ENCODE measurements at places on chromosomes 7 and 10. TPM values are rescaled to one million over a fixed set of nuclear protein-coding genes. Genes with fewer than 3 reads are reported as not detected.

DNA sequence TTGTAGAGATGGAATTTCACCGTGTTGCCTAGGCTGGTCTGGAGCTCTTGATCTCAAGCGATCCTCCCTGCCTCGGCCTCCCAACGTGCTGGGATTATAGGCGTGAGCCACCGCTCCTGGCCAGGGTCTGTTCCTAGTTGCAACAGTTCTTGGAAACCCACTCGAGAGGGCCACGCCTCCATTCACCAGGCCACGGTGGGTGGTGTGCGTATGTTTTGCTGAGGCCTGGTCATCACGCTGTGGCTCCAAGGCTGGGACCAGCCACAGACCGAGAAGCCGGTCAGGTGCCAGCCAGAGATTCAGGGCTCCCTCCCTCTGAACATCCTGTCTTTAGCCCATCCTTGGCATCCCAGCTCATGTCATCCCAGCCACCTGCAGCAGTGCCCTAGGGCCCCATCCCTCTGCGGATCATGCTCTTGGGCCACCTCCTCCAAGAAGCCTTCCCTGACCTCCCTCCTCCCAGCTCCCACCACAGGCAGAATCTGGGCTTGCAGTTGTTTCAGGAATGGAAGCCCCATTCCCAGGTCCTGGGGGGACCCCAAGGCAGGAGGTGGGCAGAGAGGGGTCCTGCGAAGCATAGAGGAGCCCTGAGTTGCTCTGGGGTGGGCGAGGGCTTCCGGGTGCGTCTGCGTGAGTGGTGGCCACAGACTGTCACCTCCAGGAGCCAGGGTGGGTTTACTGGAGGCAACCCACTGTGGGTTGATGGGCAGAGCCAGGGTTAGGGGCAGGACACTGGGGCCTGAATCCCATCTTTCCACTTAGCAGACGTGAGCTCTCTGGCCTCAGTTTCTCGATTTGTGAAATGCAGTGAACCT, 5.2 kb downstream of the LAT2 start:
- peak; percentile 39 for DNase-seq

ANK3 gene
- total RNA-seq: 74.0 TPM

GRCh38 chr10:80356563-80356988, at the start of the genes DYDC1 and DYDC2:
Gene DYDC1 (minus strand): TSS chr10:80356755. CDS start chr10:80352601, 4,154 bp downstream.
Gene DYDC2 (plus strand): TSS chr10:80356781. CDS start chr10:80362444, 5,663 bp downstream.
- peak; percentile 62 for DNase-seq

- no peak for DNase-seq
Observed at GRCh38 chr10:28839600-28840007, 162.3 kb downstream of the BAMBI start.

DNA sequence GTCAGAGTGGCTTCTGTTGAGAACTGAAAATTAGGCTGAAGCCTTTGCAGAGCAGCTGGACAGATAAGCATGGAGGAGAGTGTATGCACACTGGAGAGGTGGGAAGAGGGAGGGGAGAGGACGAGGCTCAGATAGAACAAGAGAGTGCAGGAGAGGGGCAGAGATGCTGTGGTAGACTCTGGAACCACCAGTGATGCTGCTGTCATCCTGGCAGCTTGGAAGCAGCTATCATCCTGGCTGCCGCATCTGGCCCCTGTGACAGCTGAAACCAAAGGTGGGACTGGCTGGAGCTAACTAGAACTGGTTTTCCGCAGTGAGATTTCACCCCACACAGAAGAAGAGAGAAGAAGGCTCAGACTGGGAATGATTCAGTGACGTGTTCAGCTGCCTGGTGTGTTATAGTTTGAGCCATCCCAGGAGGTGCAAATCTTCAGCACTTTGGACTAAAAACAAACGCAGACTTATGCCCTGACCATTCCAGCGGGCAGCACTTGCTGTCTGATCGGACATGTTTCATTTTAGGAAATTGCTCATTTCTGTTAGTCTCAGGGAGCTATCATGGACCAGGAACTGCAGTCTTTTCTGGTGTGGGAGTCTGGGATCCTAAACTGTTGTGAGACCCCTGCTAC, 38.4 kb downstream of the EEPD1 start:
- DNase-seq: no peak

DNA sequence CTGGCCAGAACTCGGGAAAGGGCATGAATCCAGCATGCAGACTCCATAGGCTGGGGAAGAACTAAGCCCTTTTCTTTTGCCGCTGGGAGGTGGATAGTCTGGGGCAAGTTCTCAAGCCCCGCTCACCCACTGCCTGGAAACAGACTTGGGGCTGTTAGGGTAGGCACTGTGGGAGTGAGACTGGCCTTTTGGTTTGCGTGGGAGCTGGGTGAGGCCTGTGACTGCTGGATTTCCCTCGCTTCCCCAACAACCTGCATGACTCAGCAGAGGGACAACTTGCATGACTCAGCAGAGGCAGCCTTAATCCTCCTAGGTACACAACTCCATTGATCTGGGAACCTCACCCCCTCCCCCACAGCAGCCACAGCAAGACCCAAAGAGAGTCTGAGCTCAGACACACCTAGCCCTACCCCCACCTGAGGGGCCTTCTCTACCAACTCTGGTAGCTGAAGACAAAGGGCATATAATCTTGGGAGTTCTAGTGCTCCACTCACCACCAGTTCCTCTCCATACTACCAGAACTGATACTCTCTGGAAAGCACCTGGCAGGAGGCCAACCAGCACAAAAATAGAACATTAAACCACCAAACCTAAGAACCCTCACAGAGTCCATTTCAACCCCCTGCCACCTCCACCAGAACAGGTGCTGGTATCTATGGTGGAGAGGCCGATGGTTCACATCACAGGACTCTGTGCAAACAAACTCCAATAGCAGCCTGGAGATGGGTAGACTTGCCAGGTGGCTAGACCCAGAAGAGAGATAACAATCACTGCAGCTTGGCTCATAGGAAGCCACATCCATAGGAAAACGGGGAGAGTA, 81.4 kb upstream of the LAMB4 start:
- no peak for DNase-seq

SPRN gene
- total RNA-seq: not detected

DNA sequence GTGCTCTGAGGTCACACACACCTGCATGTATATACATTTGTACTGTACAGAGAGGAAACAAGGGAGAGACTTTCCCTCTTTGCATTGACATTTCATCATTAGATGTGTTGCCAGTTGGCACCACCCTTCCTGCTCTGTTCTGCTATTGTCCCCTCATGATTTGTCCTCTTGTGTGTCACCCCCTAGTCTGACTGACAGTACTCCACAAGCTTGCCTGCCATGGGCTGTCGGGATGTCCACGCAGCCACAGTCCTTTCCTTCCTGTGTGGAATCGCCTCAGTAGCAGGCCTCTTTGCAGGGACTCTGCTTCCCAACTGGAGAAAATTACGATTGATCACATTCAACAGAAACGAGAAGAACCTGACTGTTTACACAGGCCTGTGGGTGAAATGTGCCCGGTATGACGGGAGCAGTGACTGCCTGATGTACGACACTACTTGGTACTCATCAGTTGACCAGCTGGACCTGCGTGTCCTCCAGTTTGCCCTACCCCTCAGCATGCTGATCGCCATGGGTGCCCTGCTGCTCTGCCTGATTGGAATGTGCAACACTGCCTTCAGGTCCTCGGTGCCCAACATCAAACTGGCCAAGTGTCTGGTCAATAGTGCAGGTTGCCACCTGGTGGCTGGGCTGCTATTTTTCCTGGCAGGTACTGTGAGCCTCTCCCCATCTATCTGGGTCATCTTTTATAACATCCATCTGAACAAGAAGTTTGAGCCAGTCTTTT, 9.4 kb downstream of the CLDN12 start:
- peak; percentile 87 for DNase-seq

DLG5 gene
- total RNA-seq: 28.9 TPM

DNA sequence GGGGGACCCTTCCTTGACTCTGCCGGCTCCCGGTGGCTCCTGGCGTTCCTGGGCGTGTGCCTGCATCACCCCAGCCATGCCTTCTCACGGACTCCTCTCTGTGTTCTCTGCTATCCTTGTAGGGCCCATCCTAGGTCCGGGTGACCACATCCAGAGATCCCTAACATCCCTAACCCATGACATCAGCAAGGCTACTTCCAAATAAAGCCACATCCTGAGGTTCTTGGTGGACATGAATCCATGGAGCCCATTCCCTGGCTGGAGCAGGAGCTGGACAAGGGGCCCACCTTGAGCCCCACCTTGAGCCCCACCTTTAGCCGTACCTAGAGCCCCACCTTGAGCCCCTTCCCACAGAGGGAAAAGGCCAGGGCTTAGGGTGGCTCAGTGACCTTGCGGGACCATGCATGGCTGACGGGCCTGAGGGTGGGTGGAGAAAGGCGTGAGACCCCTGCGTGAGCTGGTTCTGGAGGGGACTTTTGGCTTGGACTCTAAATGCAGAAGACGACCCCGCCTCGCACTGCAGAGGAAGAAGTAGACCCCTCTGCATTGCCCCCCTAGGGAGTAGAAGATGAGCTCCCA, 58.5 kb upstream of the INPP5A start:
- no peak for DNase-seq

WNT2 gene
- total RNA-seq: 0.20 TPM

- no peak for DNase-seq
Observed at GRCh38 chr10:62961951-62962523, 145.9 kb upstream of the EGR2 start.

GRCh38 chr10:504121-504611, 185.3 kb downstream of the DIP2C start:
- no peak for DNase-seq

DNA sequence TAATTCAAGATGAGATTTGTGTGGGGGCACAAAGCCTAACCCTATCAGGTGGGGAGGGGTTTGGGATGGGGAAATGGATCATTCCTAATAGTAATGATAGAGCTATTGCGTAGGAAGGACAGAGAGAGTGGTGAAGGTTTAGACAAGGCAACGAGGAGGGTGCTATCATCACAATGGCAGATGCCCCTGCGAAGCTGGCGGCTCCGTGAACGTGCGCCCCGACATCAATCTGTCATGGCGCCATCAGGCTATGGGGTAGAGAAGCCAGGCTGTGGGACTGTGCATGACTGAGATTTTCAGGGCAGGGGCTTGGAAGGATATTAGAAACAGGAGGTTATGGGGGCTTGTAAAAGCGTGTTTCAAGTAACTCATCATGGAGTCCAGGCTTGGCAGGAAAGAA, 157.6 kb downstream of the ITGA8 start:
- DNase-seq: no peak

TMEM140 gene
- 14.7 TPM for total RNA-seq

- DNase-seq: peak; percentile 45
Observed at GRCh38 chr10:11683529-11684320, 58.5 kb upstream of the ECHDC3 start.

DNA sequence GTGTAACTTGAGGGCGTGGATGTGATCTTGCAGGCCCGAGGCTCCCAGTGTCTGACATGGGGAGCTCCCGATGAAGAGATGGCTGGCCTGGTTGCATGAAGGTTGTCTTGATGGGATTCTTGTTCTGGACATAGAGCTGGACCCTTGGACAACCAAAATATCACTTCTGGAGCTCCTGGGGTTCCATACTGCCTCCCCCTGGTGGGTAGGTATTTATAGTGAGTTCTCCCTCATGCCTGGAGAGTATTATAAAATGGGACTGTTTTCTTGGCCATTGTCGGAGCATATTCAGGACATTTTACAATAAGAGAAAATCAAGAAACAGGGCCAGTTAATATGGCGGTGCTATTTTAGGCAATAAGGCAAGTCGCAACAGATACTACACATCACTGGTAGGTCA, 32.6 kb upstream of the GIMAP8 start:
- no peak for DNase-seq

PILRB gene
- 36.4 TPM for total RNA-seq

GRCh38 chr7:155724327-155725005, 80.0 kb downstream of the RBM33 start:
- no peak for DNase-seq

- DNase-seq: no peak
Observed at GRCh38 chr7:44650772-44651171, 44.3 kb downstream of the OGDH start.

- no peak for DNase-seq
Observed at GRCh38 chr7:93055543-93056107, 62.2 kb downstream of the SAMD9 start.

All from mucosa of descending colon (tissue), 3 donors.